ENCODE measurements at places on chromosomes 4 and X. TPM values are rescaled to one million over a fixed set of nuclear protein-coding genes. Genes with fewer than 3 reads are reported as not detected.

The KANTR gene
- 19.1 TPM for polyA plus RNA-seq

DNA sequence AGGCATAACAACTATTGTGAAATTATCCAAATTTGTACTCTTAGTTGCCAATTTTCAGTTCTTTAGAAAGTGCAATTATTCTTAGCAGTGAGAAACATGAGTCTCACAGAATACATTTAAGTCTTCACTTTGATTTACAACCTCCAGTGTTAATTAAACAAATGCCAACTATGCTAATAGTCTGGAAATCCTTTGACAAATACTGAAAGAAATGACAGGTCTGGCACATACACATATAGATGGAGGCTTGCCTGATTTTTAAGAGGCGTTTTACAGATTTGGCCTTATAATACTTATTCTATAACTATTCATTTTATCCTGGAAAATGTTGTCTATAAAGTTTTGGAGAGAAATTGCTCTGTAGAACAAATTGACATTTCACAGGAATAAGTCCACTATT lies 320.1 kb downstream of the TRIML1 start:
- no peak for DNase-seq

DNA sequence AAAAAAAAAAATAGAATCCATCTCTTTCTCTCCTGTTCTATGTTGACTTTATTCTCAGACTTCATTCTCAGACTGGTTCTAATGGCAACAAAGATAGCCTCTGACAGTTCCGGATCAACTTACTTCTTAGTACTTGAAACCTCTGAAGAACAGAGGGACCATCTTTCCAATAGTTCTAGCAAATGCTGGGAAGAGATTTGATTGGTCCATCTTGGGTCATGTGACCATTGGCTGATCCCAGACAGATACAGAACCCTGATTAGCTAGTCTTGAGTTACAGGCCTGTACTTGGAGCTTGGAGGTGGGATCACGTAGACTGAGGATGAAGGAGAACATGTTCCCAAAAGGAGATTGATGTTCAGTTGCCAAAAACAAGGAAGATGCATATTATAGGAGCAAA lies 66.9 kb upstream of the STIM2 start:
- no peak for DNase-seq

DNA sequence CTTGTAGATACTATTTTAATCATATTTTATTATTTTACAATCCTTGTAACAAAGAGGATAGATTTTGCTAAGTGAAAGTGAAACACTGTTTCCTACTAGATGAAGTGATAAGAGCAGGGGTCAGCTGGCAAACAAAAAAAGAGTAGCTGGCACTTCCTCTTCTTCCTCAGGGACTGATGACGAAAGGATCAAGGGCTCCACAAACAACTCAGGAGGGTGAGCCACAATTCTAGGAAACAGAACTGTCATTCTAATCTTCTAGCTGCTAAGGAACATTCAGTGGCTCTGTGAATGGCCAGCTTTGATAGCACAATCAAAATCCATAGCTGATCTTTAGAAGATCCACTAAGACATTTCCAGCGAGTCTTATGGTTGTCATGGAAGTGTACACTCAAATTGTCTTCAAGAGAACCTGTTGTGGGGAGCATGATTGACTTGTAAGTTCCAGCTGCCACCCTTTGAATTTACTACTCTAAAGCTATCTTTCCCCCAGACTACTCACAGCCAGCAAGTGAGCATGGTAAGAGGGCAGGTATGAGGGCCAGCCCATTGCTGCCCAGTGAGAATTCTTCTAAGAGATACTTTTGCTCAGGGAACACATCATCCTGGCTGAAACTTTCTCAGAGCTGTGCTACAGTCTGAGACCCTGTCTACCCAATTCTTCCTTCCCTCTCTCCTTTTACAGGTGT lies 275.7 kb upstream of the RASGEF1B start:
- DNase-seq: no peak

- DNase-seq: peak; percentile 5
Measured at GRCh38 chrX:12709047-12709446, 82.2 kb upstream of the PRPS2 start.

The PI4K2B gene
- polyA plus RNA-seq: 25.5 TPM

DNA sequence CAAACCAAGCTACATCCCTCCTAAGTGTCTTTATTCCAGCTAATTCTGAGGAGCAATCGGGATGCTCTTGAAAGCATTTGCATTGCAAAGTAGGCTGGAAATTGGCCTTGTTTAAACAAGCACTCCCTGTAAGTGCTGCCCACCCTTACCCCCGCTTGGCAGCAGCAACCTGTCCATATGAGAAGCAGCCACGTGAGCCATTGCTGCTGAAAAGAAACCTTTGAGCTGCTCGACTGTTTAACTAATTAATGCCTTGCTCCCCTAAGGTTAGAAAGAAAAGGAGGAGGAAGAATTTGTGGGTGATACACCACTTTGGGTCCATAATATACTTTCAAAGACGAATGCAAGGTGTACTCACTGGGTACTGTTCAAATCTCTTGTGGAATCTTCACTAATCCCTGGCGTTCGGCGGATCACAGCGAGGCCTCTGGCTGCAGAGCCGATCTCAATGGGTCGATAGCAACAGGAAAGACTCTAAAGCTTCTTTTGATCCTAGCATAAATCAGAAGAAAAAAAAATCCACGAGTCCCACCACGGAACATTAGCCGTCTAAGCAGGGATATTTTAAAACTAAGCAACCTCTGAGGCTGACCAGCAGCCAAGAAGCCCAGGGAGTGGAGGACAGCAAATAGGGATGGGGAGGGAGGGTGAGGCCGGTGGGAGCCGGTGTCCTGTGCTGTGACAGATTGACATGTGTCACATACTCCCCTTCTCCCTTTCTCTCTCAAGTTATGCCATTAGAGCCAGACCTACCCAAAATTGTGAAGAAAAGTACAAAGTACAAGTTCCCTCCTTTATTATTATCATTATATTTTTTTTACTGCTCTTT lies 37.2 kb upstream of the MGST2 start:
- DNase-seq: no peak

The DCTD gene
- 104 TPM for polyA plus RNA-seq
